A549 treated with AZD2906 at 1 μM for 4 hours (cell line): ENCODE measurements at places on chromosomes 7 and 10. TPM values are rescaled to one million over a fixed set of nuclear protein-coding genes. Genes with fewer than 3 reads are reported as not detected.

CYP2E1 gene
- total RNA-seq: 0.15 to 0.40 TPM (median 0.23 TPM) in 4 of 5 replicates, not detected in the other

ENTPD1 gene
- 0.02 to 0.09 TPM (median 0.07 TPM) in 3 of 5 replicates, not detected in the others for total RNA-seq

ABCA13 gene
- 0.03 to 0.07 TPM (median 0.06 TPM) in 5 replicates for total RNA-seq

TMEM72 gene
- not detected in 5 replicates for total RNA-seq

VIPR2 gene
- 0.02 to 0.06 TPM (median 0.02 TPM) in 5 replicates for total RNA-seq

CEP55 gene
- total RNA-seq: 55.1 to 72.8 TPM (median 61.4 TPM) in 5 replicates

SPDYE16 gene
- 0.05 to 0.10 TPM in 2 of 5 replicates, not detected in the others for total RNA-seq

ADAM12 gene
- 2.7 to 4.7 TPM (median 3.8 TPM) in 5 replicates for total RNA-seq

ANXA8L1 gene
- total RNA-seq: 93.7 to 122 TPM (median 108 TPM) in 5 replicates

CALN1 gene
- total RNA-seq: 0.05 TPM in 1 of 5 replicates, not detected in the others

AKR1C4 gene
- total RNA-seq: 0.13 to 0.49 TPM (median 0.36 TPM) in 5 replicates

GDF2 gene
- total RNA-seq: not detected in 5 replicates

NRCAM gene
- 82.7 to 120 TPM (median 103 TPM) in 5 replicates for total RNA-seq

NUPR2 gene
- not detected in 5 replicates for total RNA-seq

PNLIPRP3 gene
- 0.03 to 0.07 TPM (median 0.04 TPM) in 5 replicates for total RNA-seq

STEAP4 gene
- total RNA-seq: 0.01 to 0.02 TPM (median 0.02 TPM) in 4 of 5 replicates, not detected in the other

MRPL43 gene
- 72.7 to 102 TPM (median 95.3 TPM) in 5 replicates for total RNA-seq

DGKI gene
- total RNA-seq: 0.19 to 0.49 TPM (median 0.23 TPM) in 5 replicates

SLC29A3 gene
- 26.8 to 31.4 TPM (median 28.0 TPM) in 5 replicates for total RNA-seq

CBLL1 gene
- 26.4 to 50.6 TPM (median 28.8 TPM) in 5 replicates for total RNA-seq

TFEC gene
- total RNA-seq: 0.01 to 0.07 TPM (median 0.07 TPM) in 3 of 5 replicates, not detected in the others

CD36 gene
- 0.07 to 0.20 TPM (median 0.09 TPM) in 4 of 5 replicates, not detected in the other for total RNA-seq

TAC1 gene
- total RNA-seq: 0.07 TPM in 1 of 5 replicates, not detected in the others

RBP4 gene
- 5.6 to 10.8 TPM (median 9.0 TPM) in 5 replicates for total RNA-seq

MACC1 gene
- total RNA-seq: not detected in 5 replicates

TSPAN13 gene
- total RNA-seq: 14.7 to 18.8 TPM (median 17.1 TPM) in 5 replicates

NEUROD6 gene
- total RNA-seq: not detected in 5 replicates

TRIL gene
- not detected in 5 replicates for total RNA-seq

MYOZ1 gene
- 0.06 TPM in 1 of 5 replicates, not detected in the others for total RNA-seq

POU6F2 gene
- total RNA-seq: not detected in 5 replicates
